ENCODE measurements at places on chromosomes 1 and 21.

- no peak for DNase-seq
Measured at GRCh38 chr1:37415611-37416244, 58.7 kb upstream of the ZC3H12A start.

DNA sequence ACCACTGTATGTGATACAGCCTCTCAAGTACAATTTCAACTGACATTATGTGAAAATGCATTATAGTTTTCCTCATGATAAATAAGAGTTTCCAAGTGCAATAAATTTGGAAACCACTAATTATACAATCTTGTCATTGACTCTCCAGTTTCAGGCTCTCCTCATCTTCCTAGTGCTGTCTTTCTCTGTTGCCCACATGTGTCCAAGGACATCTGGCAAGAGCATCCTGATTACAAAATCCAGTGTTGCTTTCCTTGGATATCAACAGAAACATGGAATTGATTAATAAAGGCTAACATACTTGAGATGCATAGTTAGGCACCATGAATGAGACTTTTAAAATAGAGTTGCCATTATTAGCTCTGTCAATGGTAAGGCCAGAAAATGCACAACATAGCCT is 15.6 kb upstream of the MAP10 start:
- DNase-seq: no peak

DNA sequence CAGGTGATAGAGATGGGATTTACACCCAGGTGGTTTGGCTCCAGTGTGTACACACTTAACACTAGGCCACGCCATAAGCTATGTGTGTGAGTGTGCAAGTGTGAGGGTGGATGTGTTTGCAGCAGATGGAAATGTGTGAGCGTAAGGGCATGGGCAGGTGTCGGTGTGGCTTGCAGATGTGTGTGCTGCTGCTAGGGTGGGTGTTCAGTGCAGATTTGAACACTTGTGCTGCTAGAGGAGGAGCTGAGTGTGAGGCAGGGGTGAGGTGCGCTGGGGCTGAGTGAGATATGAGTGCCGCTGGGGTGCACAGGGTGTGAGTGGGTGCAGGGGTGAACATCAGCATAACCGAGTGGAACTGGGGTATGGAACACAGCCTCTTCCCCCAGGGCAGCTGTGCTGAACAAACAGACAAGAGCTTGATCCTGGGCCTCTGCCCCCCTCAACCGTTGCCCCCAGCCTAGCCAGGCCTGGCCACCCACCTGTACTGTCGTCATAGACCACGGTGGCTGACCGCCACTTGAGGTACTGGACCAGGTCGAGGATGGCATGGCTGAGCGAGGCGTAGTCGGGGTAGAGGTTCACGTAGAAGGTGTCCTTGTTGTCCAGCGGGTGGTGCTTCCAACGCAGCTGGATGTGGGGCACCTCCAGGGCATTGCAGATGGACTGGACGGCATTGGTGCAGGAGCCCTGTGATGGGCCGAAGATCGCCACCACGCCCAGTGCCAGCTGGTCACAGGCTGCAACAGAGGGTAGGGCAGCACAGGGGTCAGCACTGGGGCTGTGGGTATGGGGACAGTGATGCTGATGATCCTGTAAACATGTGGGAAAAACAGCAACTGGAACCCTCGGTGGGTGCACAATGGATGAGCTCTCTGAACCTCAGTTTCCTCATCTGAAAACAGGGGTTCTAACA is 153.9 kb downstream of the GRIK3 start:
- DNase-seq: no peak

DNA sequence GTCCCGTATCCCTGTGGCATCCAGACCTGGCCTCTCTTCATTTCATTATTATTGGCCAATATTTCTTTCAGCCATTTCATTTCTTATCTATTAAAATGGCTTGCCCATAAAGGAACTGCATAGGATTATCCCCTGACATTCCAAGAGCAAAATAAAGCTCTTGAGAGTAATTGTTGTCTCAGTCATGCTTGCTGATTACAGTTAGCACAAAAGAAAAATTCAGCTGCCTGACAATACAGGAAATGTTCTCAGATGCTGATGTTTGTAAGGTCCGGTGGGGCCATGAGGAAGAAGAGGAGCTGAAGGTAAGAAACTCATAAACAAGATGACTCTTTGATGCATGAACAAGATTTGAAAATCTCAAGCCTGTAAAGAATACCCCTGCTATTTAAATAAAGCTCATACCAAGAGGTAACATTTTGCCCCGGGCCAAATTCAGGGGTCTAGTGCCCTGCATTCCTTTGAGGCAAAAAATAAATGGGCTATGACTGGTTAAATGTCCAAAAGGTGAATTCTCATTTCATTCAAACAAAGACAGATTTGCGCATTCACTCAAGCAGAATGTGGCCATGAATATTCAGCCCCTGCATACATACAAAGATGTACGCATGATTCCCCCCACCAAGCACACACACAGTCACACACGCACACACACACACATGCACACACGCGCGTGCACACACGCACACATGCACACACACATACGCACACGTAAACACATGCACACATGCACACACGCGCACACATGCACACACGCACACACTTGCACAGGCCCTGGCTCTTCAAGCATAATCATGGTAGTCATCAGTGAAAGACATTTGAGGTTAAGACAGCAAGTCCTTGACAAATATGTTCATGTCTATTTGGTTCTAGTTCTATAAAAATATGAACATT is 44.8 kb downstream of the KCNJ15 start:
- no peak for DNase-seq

Data from RCC 7860 (cell line).